Caki2 (cell line): ENCODE measurements at places on chromosomes 5 and 9. TPM values are rescaled to one million over a fixed set of nuclear protein-coding genes. Genes with fewer than 3 reads are reported as not detected.

The GLRA1 gene
- not detected in 2 replicates for total RNA-seq

The MYMK gene
- not detected in 2 replicates for total RNA-seq

The NUTM2G gene
- total RNA-seq, result not detected in 2 replicates

The WWC1 gene
- total RNA-seq, result 98.5 and 102 TPM in 2 replicates
